HEK293T (cell line): ENCODE measurements at places on chromosomes 3 and 15.
A peak's percentile ranks its signal among the peaks of the same experiment; 100 is the strongest.

DNA sequence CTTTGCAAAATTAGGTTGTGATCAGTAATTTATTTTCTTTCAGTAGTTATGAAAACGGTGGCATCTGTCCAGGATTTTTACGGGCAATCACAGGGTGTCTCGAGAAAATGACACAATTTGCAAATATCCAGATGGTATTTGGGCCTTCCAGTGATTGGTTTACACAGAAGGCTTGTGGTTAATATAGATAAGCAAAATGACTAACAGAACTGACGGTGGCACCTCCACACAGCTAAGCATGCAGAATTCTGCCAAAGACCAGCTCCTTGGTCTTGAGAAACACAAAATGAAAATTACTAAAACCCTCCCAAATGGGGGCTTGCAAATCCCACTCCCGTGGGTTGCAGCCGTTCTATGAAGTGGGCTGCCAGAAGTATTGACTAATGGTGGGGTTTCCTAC lies 5.5 kb downstream of the ARHGEF3 start:
- no peak for DNase-seq

DNA sequence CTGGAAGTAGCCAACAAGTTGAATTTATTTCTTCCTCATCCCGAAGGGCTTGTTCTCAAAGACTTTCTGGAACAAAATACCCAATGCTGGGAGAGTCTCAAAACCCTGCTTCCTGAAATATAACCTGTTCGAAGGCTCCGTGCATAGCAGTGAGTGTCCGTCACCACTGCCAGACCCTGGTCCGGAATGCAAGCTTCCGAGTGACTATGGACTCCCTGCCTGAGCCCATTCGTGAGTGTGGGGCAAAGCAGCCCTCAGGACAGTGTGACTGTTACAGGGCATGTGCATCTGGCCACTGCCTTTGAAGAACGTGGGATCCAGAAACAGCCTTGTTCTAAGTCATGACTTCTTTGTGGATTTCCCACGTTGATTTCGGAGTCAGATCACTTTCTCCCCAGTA lies 214.5 kb upstream of the IGF1R start:
- DNase-seq: no peak

- no peak for DNase-seq
These were observed 94.8 kb downstream of the DUT start for GRCh38 chr15:48426044-48426443.

GRCh38 chr15:63191895-63192618 lies 2.7 kb downstream of the RAB8B start:
- DNase-seq: no peak

DNA sequence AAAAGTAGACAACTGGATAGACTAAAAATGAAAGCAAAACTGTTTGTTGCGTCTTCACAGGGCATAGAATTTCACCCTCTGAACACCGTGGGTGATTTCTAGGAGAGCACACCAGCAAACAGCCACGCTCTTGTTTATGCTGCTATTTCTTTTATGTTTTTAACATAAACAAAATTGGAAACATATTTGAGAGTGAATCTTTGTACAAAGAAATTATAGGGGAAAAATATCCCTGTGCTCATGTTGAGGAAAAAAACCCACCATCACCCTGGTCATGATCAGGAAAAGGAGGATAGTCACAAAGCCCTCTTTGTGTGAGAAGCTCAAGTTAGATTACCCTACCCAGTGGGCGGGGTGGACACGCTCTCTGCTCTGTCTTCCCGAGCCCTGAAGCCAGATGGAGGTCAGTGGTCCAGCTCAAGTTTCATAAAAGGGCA lies 313.3 kb downstream of the SATB1 start:
- peak; percentile 19 for DNase-seq

GRCh38 chr3:39095778-39096177 lies 11.6 kb downstream of the GORASP1 start:
- no peak for DNase-seq

DNA sequence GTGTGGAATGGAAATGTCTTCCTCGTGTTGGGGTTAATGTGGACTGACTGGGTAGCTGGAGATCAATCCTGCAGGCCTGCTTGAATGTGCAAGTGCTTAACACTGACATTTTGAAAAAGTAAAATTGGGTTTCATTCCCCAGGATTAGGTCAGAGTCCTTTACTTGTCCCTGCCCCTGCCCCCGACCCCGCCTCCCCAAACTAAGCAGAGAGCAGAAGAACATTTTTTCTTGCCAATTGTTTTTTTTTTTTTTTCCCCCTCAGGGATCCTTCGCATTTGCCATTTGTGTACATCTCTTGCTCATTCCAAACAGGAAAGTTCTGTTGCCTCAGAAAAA lies 147.0 kb upstream of the NR2F2 start:
- DNase-seq: no peak

GRCh38 chr15:48796930-48797329 lies 13.9 kb downstream of the CEP152 start:
- DNase-seq: no peak

GRCh38 chr15:64004056-64004455 lies 42.2 kb downstream of the DAPK2 start:
- DNase-seq: no peak
